ENCODE measurements at places on chromosomes 11 and 22.

GRCh38 chr11:103581760-103582159 is 454.7 kb upstream of the DDI1 start:
- DNase-seq: no peak

DNA sequence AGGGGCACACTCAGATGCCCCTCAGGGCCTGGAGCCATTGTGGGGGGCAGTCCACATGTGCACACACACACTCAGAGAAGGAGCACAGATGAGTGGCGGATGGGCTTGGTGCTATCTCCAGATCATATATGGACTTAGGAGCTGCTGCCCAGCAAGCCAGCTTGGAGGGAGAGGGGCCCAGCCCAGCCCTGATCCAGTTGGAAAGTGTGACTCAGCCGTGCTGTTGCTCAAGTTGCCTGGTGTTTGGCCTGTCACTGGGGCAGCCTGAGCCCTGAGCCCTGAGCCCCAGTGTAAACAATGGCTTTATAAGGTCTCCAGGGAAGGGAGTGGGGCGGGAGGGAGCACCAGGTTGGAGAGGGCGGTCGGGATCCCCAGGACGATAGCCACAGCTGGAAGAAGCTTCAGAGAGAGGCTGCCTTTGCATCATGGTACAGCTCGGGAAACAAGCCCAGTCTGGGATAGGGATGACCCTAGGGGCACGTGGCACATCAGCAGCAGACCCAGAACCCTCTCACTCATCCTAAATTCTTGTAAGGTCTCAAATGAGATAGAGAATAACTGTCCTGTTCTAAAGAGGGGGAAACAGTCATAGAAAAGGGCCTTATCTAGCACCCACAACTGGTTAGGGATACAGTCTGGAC is 4.8 kb downstream of the SELENOM start:
- no peak for DNase-seq

- DNase-seq: no peak
Observed at GRCh38 chr11:125393331-125393730, 102.7 kb downstream of the FEZ1 start.

- no peak for DNase-seq
Observed at GRCh38 chr11:78733031-78733430, 158.4 kb upstream of the NARS2 start.

GRCh38 chr11:12052676-12053605 is 44.5 kb upstream of the DKK3 start:
- no peak for DNase-seq

GRCh38 chr22:37609240-37610152 is 862 bp downstream of the GGA1 start:
- no peak for DNase-seq

GRCh38 chr11:102014756-102015155 is 32.5 kb upstream of the CFAP300 start:
- DNase-seq: no peak

DNA sequence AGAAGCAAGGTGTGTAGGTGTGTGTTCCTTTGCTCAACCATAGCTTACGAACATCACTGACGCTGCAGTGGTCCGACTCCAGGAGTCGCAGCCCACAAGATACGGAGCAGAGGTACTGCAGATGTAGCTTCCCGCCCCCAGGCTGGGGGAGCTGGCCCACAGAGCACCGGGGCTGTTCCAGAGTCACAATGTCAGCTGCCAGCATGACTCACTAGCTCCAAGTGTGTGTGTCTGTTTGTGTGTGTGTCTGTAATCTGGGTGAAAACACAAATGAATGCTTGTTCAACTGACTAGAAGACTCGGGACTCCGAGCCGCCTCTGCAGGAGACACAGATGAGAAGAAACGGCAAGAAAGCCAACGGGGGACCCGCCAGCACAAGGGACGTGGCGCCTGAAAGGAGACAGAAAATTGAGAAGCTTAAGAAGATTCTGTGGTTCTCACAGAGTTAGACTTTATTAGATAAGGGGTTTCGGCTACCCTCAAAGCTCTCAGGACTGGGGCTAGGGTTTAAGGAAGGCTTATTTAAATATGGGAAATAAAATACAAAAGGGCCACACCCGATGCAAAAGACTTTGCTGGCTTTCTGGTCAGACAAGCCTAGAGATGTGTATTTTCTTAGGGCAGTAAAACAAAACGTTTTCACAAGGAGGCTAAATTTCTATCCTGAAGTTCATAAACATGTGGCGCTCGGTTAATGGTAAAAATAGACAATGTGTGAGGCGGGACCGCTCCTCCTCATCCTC is 10.7 kb downstream of the VSIG10L2 start:
- DNase-seq: no peak

- DNase-seq: no peak
Observed at GRCh38 chr22:25393121-25393805, 171.2 kb upstream of the GRK3 start.

- DNase-seq: no peak
Observed at GRCh38 chr22:22684580-22685561, 40.5 kb downstream of the GGTLC2 start.
